ENCODE measurements at places on chromosomes 16 and 17.

DNA sequence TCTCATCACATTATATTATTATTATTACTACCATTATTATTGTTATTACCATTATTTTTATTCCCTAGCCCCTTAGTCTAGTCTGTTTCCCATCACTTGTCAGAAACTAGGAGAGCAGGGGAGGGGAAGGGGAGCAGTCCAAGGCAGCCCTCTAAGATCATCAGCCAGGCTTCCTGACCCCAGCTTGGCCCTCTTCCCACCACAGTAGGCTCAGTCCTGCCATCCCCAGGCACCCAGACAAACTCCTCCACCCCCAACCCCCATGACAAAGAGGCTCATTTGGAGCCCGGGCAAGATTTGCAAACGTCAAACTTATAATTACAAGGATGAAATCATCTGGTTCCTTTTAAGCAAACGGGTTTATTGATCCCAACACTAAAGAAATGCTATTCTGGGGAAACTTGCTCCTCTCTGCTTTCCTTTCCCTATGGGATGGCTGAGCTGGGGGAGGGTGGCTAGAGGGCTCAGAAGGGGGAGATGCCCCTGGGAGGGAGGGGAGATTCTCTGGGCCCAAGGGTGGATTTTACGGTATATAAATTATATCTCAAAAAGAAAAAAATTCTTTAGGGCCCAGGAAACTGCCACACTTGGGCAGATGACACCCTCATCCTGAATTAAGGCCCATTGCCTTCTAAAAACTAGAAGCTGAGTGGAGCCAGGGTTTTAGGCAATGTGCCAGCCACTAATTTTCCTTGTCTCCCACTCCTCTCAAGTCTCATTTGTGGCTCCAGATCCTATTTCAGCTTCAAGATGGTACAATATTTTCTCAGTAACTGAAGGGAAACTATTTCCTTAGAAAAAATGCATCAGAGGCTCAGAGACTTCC, 4.4 kb upstream of the CBFB start:
- no peak for DNase-seq

- DNase-seq: no peak
These were observed 21.1 kb downstream of the ARHGAP23 start for GRCh38 chr17:38449364-38449763.

GRCh38 chr17:51461578-51462004, 201.2 kb downstream of the UTP18 start:
- DNase-seq: peak; percentile 4

DNA sequence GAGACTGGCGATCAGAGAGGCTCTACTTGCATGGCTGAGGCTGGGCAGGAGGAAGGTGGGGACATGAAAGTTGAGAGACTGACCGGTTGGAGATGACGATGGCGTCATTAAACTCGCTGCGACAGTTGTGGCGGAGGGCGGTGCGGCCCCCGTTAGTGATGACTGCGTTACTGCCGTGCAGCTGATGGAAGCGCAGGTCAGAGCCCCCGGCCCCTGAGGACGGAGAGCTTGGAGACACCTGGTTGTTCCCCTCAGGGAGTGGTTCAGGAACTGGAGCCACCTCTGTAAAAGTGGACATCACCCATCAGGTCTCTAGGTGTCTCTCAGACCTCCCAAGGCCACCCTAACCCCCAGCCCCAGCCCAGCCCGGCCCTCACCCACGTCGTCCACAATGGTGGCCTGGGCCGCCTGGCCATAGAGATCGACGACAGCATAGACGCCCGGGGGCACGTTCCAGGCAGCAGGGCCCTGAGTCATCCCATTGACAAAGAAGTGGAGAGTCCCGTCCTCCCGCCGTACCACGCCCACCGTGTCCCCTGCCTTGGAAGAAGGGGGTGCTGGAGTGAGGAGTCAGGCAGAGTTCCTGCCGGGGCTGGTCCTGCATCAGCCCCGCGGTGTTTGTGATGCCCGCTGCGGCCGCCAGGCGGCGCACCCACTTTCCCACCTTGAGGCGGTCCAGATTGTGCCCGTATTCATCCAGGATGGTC, 5.3 kb downstream of the NEURL4 start:
- DNase-seq: peak; percentile 34

- DNase-seq: no peak
These were observed 235.5 kb downstream of the SHISA9 start for GRCh38 chr16:13136901-13137300.

- DNase-seq: no peak
These were observed 66.6 kb downstream of the SIAH1 start for GRCh38 chr16:48318630-48319029.

DNA sequence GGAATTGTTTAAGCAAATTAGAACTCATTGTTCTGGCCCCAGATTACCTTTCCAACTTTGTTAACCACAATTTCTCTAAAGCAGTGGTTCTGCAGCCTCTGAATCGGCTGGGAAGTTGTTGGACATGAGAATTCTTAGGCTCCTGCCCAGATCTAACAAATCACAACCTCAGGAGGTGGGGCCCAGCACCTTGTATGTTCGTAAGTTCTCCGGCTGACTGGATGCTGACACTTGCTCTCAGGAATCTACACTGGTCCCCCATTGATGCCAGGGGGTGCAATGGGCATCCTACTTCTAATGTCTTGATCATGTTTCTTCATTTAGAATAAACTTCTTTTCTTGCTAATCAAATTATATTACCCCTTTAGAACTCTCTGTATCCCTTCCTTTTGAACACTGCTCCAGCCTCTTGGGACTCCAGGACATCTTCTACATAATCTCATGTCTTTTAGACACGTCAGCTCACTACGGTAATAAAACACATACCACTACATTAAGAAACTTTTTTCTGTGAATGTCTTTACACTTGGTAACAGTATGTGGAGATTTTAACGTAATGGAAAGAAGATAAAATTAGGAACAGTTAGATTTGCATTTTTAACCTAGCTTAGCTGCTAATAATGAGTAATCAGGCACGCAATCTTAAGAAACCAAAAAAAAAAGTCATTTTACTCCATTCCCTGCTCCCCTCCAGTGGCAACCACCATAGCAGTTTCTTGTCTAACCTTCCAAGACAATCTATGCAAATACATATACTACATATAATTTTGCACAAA, 143.2 kb downstream of the ITFG1 start:
- no peak for DNase-seq

DNA sequence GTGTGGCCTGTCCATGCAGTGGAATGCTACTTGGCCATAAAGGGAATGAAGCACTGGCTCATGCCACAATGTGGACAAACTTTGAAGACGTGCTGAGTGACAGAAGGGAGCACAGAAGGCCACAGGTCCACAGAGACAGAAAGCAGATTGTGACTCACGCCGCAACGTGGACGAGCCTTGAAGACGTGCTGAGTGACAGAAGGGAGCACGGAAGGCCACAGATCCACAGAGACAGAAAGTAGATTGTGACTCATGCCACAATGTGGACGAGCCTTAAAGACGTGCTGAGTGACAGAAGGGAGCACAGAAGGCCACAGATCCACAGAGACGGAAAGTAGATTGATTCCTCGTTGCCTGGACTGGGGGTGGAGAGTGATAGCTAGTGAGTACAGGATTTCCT, 19.2 kb downstream of the ZC3H18 start:
- DNase-seq: no peak

GRCh38 chr16:60481591-60481990, 1554.6 kb downstream of the CDH8 start:
- no peak for DNase-seq

GRCh38 chr17:6910987-6911603, 79.6 kb upstream of the TEKT1 start:
- no peak for DNase-seq

DNA sequence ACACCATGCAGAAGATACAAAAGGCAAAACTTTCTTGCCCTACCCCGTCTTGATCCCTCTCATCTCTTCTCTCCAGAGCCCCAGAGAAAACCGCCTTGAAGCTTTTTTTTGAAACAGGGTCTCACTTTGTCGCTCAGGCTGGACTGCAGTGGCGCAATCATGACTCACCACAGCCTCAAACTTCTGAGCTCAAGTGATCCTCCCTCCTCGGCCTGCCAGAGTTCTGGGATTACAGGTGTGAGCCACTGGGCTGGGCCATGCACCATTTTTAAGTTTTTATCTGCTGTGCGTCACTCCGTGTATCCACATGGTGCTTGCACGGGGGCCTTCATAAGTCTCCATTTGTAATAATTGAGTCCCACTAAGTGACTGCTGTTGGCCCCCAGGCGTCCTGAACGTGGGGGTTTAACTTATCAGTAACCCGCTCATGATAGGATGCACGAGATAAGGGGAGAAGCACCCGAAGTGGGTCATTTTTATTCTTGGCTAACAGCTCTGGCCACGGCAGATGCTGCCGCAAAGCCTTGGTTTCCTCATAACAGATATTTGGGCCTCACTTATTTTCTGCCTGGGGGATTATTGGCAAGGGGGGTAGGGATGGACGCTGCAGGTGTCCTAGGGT, 8.6 kb downstream of the DNAH17 start:
- no peak for DNase-seq

GRCh38 chr17:47735139-47735464, 2.1 kb downstream of the TBX21 start:
- DNase-seq: no peak

DNA sequence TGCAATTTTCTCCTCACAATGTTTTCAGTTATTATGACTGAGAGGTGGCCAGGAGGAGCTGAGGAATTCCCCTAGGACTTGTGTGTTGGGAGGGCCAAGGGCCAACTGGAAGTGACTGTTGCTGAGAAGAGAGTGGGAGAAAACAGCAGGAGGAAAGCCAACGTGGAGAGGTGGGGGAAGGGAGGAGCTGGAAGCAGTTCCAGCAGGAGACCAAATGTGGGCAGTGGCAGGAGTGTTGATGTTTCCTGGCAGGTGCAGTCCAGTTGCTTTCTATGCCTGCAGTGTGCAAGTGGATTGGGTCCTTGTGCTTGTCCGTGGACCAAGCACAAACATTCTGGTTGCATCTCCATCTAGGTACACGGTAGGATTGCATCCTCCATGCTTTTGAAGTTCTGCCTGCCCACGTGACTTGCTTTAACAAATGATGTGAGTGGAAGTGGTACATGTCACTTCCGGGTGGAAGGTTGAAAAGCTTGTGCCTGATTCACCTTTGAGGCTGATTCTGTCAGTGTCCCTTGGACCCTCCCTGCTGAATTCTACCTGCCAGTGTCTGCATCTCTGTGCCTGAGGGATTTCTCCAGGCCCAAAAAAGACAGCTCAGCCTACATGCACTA, 54.7 kb upstream of the CRHR1 start:
- no peak for DNase-seq

DNA sequence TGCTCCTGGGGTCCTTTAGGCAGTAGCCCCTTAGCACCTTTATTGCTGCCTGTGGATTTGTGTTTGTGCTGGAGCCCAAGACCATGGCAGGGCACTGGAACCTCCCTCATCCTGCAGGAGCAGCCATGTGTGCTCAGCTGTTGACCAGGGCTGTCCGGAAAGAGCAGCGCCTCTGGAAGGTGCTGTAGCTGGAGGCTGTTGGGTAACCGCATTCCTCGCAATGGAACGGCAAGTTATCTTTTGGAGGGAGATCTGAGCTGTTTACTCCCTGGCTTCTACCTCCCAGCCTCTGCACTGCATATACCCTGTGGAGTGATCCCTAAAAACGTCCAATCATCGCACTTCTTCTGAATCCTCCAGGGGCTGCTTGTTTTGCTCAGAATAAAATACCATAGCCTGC, 291.0 kb downstream of the SNX29 start:
- DNase-seq: no peak

DNA sequence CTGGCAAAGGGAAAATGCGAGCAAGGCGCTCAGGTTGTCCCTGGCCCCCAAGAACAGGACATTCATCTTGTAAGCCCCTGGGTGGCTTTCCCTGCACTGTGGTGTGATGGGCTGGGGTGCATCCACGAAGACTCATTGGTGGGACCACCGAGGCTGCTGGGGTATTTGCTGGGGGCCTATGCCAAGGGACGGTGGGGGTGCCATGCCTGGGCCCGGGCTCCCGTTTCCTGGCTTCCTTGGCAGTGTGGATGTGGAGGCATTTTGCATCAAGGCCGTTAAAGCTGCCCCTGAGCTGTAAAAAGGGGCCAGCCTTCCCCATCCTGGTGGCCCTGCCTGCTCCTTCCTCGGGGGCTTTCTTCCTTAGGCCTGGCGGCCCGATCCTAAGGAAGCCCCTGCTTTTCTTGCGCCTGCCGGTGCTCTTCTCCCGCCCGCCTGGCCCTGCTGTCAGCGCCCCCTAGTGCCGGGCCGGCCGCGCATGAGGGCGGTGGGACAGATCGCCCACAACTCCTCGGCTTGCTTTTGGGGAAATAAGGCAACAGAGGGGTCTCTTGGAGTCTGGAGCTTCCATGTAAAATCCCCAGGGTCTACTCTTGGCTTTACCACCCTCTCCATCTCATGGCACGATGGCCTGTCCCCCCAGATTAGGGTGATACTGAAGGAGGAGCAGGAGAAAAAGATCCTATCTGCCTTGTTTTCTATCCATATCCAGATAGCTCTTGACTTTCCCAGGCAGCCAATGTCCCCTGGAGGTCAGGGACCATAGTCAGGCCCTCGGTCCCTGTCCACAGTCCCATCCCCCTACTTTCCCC, 9.8 kb upstream of the TBX2 start:
- no peak for DNase-seq

- DNase-seq: no peak
These were observed 561 bp downstream of the AXIN1 start for GRCh38 chr16:351804-352520.

DNA sequence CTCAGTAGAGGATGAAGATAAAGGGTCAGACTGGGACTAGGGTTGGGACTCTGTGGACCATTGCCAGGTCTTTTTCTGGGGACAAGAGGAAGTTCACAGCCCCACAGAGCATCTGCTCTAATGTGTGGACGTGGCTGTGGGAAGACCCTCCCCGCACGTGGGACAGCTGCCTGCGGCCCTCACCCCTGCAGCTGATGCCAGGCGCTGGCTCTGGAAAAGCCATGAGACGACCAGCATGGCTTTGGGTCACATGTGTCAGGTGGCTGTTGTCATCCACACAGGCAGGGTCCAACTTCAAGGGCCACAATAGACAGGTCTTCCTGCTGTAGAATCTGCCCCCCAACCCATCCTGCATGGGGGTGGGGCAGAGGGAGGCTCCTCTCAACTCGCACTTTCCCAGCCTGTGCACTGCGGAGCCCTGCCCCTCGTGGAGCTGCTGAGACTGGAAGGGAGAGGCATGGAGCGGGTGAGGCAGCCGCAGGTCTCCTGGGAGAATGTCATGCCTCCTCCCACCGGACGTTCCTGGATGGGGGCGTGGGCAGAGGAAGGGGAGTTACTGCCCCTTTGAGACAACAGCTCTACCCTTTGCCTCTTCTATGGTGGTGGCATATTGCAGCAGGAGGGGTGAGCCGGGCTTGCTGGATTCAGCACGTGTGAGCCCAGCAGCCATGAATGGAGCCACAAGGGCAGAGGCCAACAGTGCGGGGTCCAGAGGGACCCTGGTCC, 53.4 kb downstream of the PIMREG start:
- no peak for DNase-seq

DNA sequence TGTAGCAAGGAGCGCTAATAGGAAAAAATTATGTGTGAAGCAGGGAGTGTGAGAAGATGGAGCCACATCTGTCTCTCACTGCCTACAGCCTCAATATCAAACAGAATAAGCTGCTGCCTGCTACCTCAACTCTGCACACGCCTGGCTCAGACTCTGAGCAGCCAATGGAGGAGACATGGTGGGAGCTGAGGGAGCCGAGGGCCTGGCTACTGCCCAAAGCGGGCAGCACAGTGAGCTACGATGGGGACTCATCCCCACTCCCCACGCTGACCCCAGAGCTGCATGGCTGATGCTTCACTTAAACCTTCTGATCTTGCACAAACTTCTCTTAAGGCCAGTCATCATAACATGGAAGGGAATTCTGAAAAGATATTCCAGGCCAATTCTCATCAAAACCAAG, 11.1 kb upstream of the FLYWCH2 start:
- no peak for DNase-seq

- DNase-seq: no peak
These were observed 277.9 kb upstream of the MON1B start for GRCh38 chr16:76913046-76913445.

GRCh38 chr17:72137161-72137560, 16.3 kb downstream of the SOX9 start:
- no peak for DNase-seq

Data from stimulated activated CD4-positive, alpha-beta T cell treated with anti-CD3 and anti-CD28 coated beads, Interleukin-1b, Interleukin-23, amount 100 ng/mL, for 1 hour (primary cell).